Hematopoietic multipotent progenitor cell treated with erythropoietin and hydrocortisone succinate and interleukin-3 and kit ligand, for 6 days (in vitro differentiated cells): ENCODE measurements at places on chromosomes 3 and 15.

DNA sequence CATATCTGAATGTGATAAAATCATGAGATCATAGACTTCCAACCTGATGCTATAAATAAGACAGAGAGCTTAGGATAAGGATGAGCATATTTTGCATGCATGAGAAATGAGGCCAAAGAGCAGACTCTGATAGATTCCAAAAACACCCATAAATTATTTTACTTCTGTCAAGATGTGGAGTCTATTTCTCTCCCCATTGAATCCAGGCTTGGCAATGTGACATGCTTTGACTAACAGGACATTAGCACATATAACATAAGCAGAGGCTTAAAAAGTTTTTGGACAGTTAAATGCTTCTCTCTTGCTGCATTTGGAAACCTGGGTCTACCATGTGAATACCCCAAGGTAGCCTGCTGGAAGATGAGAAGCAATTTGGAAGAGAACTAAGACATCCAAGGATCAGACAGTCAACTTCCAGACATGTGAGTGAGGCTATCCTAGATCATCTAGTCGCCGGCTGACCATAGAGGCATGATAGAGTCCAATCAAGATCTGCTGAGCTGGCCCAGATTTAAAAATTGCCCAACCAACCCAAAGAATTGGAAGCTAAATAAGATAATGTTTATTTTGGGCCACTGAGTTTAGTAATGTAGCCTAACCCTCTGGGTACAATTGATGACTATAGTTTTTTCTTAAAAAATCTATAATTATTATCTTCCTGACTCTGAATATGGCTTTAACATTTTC is 30.3 kb downstream of the MYLK start:
- no peak for DNase-seq

- no peak for DNase-seq
Observed at GRCh38 chr3:157672061-157672460, 168.8 kb upstream of the VEPH1 start.

- no peak for DNase-seq
Observed at GRCh38 chr3:64595253-64595694, 92.5 kb downstream of the ADAMTS9 start.

DNA sequence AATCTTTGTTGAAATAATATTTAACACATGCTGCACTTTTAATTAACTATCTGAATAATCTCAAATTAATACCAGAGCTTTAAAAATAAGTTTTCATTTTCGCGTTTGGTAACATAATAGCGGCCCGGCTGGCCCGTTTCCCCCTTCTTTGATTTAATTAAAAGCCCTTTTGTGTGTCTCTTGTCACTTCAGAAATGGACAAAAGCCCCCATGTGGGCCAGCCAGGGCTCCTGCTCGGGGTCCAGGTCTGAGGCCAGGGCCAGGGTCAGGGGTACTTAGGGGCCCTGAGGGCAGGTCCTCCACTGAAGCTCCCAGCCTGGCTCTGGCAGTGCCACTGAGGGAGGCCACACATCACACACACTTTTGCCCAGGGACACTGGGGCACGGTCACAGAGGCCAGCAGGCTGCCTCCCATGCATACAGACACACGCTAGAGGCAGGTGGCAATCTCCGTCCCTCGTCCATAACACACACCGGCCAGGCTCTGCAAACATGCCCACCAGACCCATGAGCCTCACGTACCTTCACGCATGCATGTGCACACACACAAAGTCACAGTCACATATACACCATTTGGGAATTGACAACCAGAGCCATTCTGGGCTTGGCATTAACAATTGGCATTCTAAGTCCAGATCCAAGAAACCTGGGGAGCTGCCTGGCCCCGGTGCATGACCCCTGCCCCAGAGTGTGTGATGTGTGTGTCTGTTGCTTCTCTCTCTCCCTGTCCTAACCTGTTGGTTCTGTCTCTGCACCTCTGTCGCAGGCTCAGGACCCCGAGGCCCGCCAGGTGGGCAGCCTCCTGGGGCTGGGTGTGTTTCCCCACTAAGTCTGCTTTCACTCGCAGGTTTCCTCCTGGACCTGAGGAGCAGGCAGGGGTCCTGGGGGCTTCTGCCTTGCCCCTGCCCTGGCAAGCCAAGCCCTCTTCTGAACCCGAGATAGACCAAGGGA is 38.5 kb downstream of the DNAJB8 start:
- no peak for DNase-seq

GRCh38 chr15:29556380-29556779 is 265.9 kb downstream of the TJP1 start:
- no peak for DNase-seq

DNA sequence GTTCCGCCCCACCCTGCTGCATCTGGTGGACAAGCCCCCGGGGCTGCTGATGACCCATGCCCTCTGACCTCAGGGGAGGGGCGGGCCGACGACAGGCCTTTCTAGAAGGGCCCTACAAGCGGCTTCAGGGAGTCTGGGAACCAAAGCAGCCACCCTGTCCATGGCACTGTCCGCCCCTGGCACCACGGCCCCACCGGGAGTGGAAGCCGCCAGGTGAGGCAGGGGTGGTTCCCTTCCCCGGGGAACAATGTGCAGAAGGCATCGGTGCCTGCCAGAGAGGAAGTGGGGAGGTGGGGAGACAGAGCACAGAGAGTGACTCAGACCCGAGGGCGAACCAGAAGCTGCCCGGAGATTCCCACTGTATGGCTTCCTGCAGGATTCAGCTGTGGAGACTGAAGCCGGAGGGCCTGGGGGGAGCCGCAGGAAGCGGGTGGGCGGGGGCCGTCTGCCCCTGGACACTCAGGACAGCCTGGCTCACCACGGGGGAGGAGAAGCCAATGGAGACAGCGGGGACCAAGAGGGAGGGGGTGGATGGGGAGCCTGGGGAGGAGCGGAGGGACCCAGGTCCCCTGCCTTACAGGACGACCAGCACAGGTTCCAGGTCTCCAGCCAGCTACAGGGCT is 134.0 kb downstream of the TPRA1 start:
- no peak for DNase-seq

DNA sequence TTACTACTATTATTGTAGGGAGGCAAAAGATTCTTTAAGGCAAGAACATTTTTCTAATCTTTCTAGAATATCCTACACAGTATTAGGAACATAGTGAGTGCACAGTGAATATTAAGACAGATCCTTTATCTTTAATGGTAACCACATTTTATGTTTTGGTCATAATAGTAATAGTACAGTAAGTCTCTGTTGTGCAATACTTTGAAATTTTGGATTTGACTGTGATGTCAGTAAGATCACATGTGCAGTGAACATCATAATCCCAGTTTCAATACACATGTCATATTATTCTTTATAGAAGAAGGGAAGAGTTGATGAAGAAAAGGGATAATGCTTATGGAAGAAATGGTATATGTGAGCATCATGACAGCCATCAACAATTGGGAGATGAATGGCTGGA is 10.7 kb downstream of the STT3B start:
- DNase-seq: no peak
